ENCODE measurements at places on chromosomes 5 and 9. TPM values are rescaled to one million over a fixed set of nuclear protein-coding genes. Genes with fewer than 3 reads are reported as not detected.

GRCh38 chr5:39520232-39520572 lies 95.4 kb upstream of the DAB2 start:
- no peaks in the 10 kb centered on the region for H3K27me3 ChIP-seq
- no peak overlapping the region for H3K27ac ChIP-seq
- no peaks in the 10 kb centered on the region for H3K36me3 ChIP-seq

DNA sequence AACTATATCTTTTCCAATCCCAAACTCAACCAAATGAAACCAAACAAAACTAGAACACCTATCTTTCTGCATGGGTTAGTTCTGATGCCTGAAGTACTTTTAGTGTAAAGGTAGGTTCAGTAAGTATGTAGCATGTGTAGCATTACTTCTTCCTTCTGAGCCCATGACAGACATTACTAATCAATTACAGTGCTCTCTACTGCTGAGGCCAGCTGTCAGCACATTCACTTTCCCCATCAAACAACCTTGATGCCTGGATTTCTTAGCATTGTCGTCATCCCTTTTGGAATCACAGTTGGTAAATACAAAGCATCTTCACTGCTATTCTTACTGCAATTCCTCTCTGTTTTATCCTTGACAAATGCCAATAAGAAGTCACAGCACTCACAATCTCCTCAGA lies 103.2 kb downstream of the PTTG1 start:
- no peak for DNase-seq
- H3K4me1 ChIP-seq: no peaks in the 10 kb centered on the region

GRCh38 chr5:125424402-125425141 lies 678.1 kb upstream of the ZNF608 start:
- H3K36me3 ChIP-seq: no peaks in the 10 kb centered on the region
- H3K27me3 ChIP-seq: no peaks in the 10 kb centered on the region
- no peaks in the 10 kb centered on the region for H3K4me1 ChIP-seq
- H3K27ac ChIP-seq: no peak overlapping the region
- H3K4me3 ChIP-seq: no peak overlapping the region
- no peak for DNase-seq

- peak overlapping the region; percentile 95 for H3K27ac ChIP-seq
- no peaks in the 10 kb centered on the region for H3K36me3 ChIP-seq
- peak; percentile 69 for DNase-seq
Observed at GRCh38 chr9:86945728-86946200, 1.5 kb downstream of the GAS1 start.

The C5 gene
- total RNA-seq: 6.7 TPM

The SLIT3 gene
- total RNA-seq: 16.1 TPM

The UGT3A2 gene
- not detected for total RNA-seq

The MARCOL gene
- total RNA-seq: not detected

The TTC33 gene
- total RNA-seq: 18.8 TPM

All from ovary (tissue), 10 donors.